Occipital lobe (tissue), 3 donors: ENCODE measurements at places on chromosomes 2 and 18. TPM values are rescaled to one million over a fixed set of nuclear protein-coding genes. Genes with fewer than 3 reads are reported as not detected.

Gene UGT1A9
- not detected for total RNA-seq

Gene TRABD2A
- total RNA-seq, result 1.1 TPM

Gene FZD7
- total RNA-seq, result 7.0 TPM

Gene CAPN14
- 1.4 TPM for total RNA-seq

Gene IL1F10
- not detected for total RNA-seq

Gene CNTNAP5
- total RNA-seq, result 41.0 TPM

Gene PARD3B
- total RNA-seq, result 5.6 TPM

Gene RTP5
- total RNA-seq, result 2.5 TPM

Gene CNDP1
- total RNA-seq, result 0.16 TPM

Gene SLC9A4
- total RNA-seq, result 0.62 TPM
